COLO829 (cell line): ENCODE measurements at places on chromosomes 12 and 14.

GRCh38 chr12:66755727-66756395 lies 77.0 kb upstream of the GRIP1 start:
- no peak for DNase-seq

DNA sequence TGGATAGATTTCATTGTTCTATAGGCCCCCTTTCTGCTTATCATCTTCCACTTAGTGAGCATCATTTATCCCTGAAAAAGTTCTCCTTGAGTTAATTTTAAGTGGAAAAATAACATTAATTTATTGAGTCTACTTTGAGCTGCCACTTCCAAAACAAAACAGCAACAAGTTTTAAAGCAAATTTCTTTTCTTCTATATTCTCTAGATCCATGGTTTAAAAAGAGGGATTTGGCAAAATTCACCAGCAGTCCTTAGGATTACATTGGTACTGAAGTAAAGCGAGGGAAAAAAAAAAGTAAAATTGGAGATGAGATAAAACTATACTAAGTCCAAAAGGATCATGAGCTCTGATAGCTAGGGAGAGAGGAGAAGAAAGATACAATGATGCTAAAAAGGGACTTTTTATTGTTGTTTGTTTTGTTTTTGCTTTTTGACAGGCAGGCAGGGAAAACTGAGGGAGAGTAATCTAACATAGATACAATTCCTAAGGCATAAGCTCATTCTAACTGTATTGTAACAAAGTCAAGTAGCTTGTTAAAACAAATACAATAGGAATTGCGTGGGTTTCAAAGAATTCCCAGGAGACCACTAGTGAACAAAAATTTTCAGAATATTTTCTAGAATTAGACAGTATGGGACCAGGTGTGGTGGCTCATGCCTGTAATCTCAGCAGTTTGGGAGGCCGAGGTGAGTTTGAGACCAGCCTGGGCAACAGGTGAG lies 19.2 kb upstream of the PLEKHA5 start:
- no peak for DNase-seq

DNA sequence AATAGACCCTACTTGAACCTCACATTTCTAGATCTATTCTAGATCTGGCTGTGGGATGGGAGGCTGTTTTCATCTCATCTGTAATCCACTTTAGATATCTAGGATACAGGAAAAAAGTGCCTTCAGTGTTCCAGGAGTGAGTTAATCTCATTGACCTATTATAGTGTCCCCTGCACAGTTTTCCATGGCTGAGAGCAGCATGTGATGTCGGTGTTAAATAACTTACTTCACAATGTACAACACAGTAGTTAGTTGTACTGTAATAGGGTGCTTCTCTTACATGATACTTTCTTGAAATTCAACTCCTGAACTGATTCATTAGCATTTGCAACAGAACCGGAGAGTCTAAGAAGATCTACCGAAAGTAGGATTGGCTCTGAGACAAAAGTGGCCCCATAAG lies 62.6 kb downstream of the TMEM117 start:
- peak; percentile 32 for DNase-seq

DNA sequence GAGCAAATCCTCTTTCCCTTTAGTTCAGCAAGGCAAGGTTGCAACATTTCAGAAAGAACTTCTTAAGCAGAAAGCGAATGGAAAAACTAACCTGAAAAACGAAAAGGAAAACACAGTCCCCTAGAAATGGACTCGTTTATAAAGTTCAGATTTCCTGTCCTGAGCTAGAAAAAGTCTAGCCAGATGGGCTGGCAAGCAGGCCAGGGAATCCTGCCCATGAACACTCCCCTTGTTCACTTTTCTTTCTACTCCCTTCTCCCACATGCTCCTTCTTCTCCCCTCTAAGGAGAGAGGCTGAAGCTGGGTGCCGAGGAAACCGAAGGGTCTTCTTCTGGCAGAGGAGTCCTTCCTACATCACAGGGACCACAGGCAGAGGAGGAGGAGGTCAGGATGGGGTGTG lies 27.1 kb downstream of the LTBP2 start:
- no peak for DNase-seq

- no peak for DNase-seq
These were observed 9.4 kb downstream of the SFSWAP start for GRCh38 chr12:131720241-131720640.

DNA sequence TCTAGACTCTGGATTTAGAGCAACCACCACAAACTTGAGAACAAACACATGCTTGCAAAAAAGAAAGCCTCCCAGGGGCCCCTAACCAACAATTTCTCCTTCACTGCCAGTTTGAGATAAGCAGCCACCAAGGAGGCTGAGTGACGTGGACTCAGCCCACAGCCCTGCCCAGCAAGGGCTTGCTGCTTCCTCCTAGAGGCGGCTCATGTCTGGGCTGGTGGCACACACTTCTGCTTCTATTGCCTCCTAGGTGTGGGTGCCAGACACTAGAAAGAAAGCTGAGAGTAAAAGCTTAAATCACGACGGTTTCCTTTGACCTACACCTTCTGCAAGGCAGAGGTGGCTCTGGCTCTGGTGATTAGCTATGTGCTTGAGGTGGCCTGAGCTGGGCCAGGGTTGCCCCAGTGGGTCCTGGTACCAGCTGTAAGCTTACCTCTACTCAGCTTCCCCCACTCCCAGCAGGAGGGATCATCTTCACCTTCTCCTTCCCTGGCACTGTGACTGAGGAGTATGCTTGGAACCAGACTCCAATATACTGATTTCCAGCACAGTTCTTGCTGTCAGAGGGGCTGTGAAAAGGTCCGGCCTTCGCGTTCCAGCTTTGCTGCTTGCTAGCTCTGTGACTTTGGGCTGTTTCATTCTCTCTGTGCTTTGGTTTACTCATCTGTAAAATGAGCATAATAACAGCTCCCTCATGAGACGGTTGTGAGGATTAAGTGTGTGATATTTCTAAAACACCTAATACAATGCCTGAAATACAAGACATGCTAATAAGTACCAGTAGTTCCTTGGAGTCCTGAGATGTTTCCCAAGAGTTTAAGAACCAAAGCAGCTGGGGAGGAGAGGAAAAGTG lies 89.7 kb upstream of the PARP11 start:
- DNase-seq = no peak

DNA sequence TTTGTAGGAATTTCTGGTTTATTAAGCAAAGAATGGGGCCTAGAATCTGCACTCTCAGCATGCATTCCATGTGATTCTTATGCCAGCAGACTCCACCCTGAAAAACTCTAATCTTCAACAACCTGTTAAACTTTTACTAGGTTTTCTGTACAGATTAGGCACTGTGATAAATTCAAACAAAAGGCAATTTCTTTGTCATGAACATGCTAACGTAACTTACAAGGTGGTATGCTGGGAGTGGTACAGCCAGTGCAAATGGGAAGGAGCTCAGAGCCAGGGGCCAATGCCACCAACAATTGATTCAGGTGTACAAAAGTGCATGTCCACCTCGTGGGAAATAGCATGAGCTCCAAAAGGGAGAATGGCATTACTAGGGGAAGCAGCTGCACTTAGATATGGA lies 83.0 kb downstream of the PPFIBP1 start:
- DNase-seq = no peak

GRCh38 chr12:92411687-92412086 lies 266.0 kb upstream of the BTG1 start:
- no peak for DNase-seq

GRCh38 chr14:68148276-68148675 lies 328.7 kb downstream of the RAD51B start:
- no peak for DNase-seq

DNA sequence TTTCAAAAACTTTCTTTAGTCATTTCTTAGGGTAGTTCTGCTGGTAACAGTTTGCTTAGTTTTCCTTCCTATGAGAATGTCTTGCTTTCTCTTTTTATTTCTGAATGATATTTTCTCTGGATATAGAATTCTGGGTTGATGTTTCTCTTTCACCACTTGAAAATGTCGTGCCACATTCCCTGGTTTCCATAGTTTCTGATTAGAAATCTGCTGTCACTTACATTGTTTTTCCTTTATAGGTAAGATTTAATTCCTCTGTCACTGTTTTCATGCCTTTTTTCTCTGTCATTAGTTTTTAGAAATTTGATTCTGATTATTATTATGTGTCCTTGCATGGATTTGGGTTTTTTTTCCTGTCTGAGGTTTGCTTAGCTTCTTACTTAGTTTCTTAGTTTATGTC lies 77.3 kb upstream of the PCNX4 start:
- no peak for DNase-seq

- DNase-seq = no peak
These were observed at the start of gene SCNN1A for GRCh38 chr12:6375269-6376078. Gene SCNN1A, minus strand, starts transcription at chr12:6375563. Its CDS starts 780 bp downstream, at chr12:6374783.

DNA sequence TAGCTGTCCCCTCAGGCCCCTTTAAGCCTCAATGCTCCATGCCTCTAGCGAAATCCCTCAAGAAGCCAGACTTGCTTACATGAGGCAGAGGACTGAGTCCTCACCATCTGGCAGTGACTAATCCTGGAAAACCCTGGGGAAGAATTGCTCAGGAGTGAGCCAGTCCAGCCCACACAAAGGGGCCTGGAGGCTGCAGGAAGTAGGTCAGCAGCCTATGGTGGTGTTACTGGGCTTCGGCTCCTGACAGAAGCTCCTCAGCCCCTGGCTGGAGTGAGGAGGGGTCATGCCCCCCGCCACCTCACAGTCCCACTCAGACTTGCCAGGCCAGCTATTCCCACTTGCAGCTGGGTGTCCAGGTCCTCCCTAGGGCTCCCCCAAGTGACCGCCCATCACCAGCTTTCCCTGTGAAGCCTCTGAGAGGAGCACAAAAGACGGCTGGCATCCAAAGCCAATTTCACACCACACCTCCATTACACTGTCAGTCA lies 250.5 kb downstream of the DPF3 start:
- peak; percentile 63 for DNase-seq
